ENCODE measurements at places on chromosomes 1 and 21. TPM values are rescaled to one million over a fixed set of nuclear protein-coding genes. Genes with fewer than 3 reads are reported as not detected.

KCNK1 gene
- total RNA-seq = not detected

ERVH48-1 gene
- 37.9 TPM for total RNA-seq

GRCh38 chr1:29267321-29268070 is 31.2 kb downstream of the PTPRU start:
- no peak for DNase-seq

PLA2G5 gene
- not detected for total RNA-seq

DNA sequence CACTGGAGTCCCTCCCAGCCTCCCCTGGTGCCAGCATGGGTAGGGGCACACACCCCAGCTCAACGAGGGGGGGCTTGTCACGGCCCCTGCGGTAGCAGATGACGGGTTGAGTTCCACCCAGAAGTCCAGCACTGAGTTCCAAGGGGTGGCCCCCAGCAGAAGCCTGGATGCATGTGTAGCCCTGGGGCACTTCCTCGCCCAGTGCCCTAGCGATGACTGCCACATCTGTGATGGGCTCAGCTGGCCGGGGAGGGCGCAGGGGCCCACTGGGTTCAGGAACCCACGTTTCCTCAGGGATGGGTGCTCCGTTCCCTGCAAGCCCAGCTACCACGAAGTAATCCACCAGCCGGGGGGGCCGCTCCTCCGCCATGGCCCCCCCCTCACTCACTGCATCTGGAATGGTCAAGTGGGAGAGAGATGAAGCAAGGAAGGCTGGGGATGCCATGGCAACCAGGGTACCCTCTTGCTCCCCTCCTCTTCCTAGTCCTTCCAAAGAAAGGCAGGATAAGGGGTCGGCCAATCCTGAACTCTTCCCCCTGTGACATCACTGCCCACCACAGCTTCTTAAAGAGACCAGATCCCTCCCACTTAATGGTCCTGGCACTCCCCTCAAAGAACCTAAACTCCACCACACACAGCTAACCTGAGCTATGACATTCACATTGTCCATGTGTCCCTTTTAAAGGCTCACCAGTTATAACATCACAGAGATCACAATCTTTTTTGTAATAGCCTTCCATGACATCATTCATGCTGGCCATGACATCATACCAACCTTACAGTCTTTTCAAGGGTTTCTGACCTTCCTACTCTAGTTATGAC is 2.3 kb downstream of the DENND4B start:
- DNase-seq = no peak

GRCh38 chr1:67171574-67171955 is 5.3 kb downstream of the IL23R start:
- no peak for DNase-seq

- no peak for DNase-seq
These were observed 15.1 kb downstream of the BLACAT1 start for GRCh38 chr1:205440476-205441317.

DNA sequence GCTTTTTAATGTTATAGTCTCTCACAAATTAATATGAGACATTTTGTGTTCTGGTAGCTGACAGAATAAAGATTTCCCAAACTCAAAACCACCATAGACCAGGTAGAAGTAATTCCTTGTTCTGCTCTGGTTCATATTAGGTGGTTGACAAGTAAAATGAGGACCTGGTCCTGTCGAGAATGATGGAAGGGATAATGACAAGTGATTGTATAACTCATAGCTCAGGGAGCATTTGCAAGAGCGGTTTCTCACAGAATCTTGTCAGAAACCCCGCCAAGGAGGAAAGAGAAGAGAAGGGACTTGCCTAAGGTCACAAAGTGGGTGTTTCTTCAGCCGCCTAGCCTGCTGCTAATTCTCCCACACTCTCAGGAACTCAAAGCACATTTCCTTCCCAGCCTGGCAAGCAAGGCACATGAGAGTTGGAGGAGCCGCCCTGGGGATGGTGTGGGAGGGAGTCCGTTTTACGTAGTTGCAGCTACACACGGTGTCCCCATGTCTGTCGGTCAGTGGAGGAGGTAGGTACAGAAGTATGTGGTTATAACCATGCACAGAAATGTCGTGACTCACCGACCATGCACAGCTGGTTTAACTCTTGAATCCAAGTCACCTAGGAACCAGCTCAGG is 46.5 kb downstream of the SAMD13 start:
- no peak for DNase-seq

- DNase-seq = no peak
These were observed 173.0 kb upstream of the LMO4 start for GRCh38 chr1:87155648-87156047.

NKAIN1 gene
- not detected for total RNA-seq

DNA sequence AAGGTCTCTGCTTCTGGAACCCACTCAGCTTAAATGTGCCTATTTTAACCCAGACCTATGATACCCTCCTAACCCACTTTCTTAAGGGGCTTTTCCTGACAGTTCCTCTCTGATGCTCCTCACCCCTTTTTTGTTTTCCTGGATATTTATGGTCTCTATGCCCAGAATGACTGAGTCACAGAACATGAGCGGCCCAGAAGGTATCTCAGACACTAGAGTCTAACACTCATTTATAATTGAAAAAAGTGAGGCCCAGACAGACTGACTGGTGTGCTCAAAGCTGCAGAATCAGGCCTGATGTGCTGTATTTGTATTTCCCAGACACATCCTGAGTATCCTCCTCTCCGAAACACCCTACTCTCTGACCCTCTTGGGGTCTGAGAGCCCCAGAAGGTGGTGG is 44.0 kb downstream of the LRRC71 start:
- DNase-seq = no peak

DNA sequence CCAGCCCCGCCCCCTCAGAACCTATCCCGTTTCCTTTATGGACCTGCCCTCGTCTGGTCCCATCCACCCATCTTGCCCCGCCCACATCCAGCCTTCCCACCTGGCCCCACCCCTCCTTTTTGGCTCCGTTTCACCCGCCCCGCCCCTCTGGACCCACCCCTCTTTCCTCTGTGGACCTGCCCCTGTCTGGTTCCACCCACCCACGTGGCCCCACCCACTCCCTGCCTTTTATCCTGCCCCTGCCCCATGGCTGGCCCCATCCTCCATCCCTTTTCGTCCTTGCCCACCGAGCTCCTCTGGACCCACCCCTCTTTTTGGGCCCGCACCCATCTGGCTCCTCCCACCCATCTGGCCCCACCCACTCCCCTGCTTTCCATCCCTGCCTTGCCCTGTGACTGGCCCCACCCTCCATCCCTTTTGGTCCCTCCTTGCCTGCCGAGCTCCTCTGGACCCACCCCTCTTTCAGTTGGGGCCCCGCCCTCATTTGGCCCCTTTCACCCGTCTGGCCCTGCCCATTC is 177.3 kb downstream of the CAMTA1 start:
- DNase-seq = peak; percentile 63

GRCh38 chr1:74683656-74684055 is 10.1 kb upstream of the ERICH3 start:
- no peak for DNase-seq

DNA sequence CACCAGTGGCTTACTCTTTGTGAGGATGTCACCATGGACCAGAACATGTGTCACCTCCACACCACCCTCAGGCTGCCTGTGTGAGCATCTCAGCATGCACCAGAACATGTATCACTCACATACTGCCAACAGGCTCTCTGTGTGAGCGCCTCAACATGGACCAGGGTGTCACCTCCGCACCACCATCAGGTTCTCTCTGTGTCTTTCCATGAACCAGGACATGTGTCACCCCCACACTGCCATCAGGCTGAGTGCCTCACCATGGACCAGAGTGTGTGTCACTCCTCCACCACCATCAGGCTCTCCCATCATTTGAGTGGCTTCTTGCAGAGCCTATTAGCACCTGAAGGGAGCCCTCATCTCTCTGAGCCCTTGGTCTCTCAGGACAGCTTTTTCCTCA is 125.2 kb downstream of the ZNF648 start:
- DNase-seq = no peak

USF1 gene
- total RNA-seq = 49.7 TPM

C2CD4D gene
- 0.23 TPM for total RNA-seq

GRCh38 chr1:30378003-30378596 is 345.3 kb downstream of the MATN1 start:
- no peak for DNase-seq

EVA1C gene
- not detected for total RNA-seq

- DNase-seq = no peak
These were observed 8.2 kb downstream of the BACH1 start for GRCh38 chr21:29306920-29307319.

GRCh38 chr21:32099812-32100416 is 178.9 kb downstream of the MIS18A start:
- DNase-seq = no peak

LHX8 gene
- total RNA-seq = not detected

GRCh38 chr21:41142051-41142795 is 25.7 kb upstream of the BACE2 start:
- DNase-seq = peak; percentile 68

RERE gene
- total RNA-seq = 85.2 TPM

DNA sequence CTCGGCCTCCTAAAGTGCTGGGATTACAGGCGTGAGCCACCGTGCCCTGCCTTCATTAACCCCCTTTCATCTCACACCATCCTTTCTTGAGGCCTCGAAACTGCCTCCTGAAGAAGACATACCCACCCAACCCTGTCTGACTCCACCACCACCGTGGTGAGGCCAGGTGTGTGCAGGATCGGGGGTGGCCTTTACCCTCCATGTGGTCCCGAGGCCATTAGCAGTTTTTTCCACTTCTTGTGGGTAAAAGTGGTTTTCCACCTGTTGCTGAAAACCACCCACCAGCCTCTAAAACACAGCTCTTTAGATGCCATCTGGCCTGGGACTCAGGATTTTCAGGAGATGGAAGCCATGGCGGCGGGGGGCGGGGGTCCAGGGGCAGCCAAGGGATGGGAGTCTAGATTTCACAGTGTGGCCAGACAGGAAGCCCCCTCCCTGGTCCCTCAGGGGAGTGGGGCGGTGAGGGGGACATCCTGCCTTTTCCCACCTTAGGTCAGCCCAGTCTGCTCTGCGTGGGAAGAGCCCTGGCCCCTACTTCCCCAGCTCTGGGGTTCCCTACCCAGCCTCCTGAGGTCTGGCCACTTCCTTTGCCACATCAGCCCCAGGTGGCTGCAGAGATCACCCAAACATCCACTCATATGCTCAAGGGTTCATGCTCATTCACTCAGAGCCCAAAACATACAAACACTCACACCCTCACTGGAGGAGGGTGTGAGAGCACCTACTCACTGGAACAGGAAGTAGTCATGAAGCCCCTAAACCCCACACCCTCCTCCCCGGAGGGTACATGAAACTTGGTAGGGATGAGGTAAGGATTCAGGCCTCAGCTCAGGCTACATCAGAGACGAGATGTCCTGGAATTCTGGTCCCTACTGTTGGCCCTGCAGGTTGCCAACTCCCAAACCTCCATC is 2.3 kb downstream of the FGR start:
- DNase-seq = no peak

DNA sequence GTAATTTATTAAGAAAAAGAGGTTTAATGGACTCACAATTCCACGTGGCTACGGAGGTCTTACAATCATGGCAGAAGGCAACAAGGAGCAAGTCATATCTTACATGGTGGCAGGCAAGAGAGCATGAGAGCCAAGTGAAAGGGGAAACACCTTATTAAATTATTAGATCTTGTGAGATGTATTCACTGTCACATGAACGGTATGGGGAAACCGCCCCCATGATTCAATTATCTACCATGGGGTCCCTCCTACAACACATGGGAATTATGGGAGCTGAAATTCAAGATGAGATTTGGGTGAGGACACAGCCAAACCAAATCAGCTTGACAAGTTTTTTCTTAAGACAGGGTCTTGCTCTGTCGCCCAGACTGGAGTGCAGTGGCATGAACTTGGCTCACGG is 14.3 kb downstream of the DAP3 start:
- no peak for DNase-seq

GRCh38 chr1:204409836-204410687 is 1.6 kb downstream of the PPP1R15B start:
- no peak for DNase-seq

GRCh38 chr1:6351480-6352137 is 42.0 kb downstream of the ACOT7 start:
- DNase-seq = no peak

PCBP3 gene
- total RNA-seq = 0.75 TPM

GRCh38 chr1:93840956-93841482 is 38.0 kb downstream of the DNTTIP2 start:
- no peak for DNase-seq

- DNase-seq = no peak
These were observed 21.6 kb downstream of the HUNK start for GRCh38 chr21:31894457-31894856.

- no peak for DNase-seq
These were observed 3.7 kb upstream of the SF3B4 start for GRCh38 chr1:149931212-149931790.

DNA sequence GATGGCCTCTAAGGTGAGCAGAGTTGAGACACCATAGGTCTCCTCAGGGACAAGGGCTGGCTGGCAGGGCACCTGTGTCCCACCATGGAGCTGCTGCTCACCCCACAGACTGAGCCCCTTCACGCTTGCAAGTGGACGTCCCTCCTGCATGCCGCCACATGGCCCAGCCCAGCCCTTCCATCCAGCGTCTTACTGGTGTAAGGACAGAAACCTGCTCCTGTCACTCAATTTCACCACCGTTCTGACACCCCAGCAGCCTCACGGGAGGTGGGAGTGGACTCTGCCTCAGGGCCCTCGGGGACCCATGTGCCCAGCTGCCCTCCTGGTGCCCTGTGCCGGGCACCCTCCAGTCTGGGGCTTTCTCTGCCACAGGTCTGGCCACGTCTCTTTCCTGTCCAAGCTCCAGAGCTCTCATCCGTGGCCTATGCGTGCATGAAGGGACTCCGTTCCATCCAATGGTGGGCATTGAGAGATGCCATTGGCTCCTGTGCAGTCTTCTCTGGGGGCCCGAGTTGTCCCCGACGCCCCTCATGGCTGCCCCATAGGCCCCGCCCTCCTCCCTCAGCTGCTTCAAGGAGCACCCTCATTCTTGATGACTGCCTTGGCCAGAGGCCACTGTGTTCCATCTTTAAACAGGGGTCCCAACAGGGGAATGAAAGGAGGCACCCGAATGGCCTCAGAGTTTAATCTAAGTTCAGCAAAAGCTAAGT is 42.6 kb upstream of the COL6A1 start:
- no peak for DNase-seq

GRCh38 chr1:31957701-31958674 is 19.8 kb upstream of the PTP4A2 start:
- no peak for DNase-seq

DNA sequence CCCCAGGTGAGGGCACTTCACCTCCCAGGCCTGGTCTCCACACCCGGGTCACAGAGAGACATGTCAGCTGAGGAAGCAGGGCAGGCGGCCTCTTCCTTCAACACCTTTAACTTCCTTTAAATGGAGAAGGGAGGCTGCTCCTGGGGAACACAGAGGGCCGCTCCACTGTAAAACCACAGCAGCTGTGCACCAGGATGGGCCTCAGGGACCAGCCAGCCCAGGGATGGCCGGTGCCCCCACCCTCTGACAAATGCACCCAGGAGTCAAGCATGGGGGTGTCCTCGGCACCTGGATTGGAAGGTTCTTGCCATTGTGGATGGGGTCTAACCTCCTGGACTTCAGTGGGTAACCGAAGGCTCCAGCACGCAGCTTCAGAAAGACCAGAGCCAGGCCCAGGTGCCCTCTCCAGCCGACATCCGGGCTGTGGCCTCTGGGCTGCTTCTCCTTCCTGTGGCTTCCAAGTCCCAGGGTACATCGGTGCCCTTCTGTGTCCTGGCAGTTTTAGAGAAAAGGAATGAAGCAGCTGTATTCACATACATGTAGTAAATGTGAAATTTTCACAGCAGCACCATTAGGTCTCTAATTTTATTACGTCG is 121.7 kb upstream of the COL6A1 start:
- no peak for DNase-seq

SPEN gene
- total RNA-seq = 46.4 TPM

GRCh38 chr21:29508301-29508700 is 209.6 kb downstream of the BACH1 start:
- DNase-seq = no peak

- no peak for DNase-seq
These were observed 5.2 kb upstream of the AHDC1 start for GRCh38 chr1:27609210-27609555.

Data from Caco-2 (cell line).